Activated CD8-positive, alpha-beta memory T cell treated with anti-CD3 and anti-CD28 coated beads, Interleukin-2, amount 50 U/mL, for 4 hours (primary cell): ENCODE measurements at places on chromosomes 2 and 18.

- no peak for DNase-seq
Measured at GRCh38 chr2:231554748-231555545, 24.7 kb upstream of the NMUR1 start.

- no peak for DNase-seq
Measured at GRCh38 chr18:9925369-9925768, 11.6 kb downstream of the VAPA start.

DNA sequence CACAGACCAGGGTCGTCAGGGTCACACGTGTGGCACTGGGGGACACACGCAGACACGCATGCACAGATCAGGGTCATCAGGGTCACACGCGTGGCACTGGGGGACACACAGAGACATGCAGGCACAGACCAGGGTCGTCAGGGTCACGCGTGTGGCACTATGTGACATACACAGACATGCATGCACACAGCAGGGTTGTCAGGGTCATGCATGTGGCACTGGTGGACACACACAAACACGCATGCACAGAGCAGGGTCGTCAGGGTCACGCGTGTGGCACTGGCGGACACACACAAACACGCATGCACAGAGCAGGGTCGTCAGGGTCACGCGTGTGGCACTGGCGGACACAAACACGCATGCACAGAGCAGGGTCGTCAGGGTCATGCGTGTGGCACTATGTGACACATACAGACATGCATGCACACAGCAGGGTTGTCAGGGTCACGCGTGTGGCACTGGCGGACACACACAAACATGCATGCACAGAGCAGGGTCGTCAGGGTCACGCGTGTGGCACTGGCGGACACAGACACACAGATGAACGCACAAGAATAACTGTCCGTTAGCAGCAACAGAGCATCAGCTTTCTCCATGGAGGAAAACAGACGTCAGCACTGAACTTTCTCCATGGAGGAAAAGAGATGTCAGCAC lies 34.9 kb downstream of the HDAC4 start:
- DNase-seq: no peak

DNA sequence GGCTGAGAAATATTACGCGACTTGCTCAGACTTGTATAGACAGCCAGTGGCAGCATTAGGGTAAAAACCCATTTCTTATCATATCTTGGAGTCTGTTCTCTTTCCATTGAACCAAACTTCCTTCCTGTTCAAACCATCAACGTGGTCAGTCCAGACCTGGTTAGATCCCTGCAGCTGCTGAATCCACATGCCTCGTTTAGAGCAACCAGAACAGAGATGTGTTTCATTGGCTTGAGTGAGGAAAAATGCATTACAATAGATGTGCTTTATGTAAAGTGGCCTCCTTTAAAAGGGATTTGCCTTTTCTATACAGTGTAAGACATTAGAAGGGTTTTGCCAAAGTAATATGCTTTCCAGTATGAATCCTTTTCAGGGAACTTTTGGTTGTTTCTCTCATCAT lies 232.4 kb downstream of the MEIS1 start:
- DNase-seq: no peak

DNA sequence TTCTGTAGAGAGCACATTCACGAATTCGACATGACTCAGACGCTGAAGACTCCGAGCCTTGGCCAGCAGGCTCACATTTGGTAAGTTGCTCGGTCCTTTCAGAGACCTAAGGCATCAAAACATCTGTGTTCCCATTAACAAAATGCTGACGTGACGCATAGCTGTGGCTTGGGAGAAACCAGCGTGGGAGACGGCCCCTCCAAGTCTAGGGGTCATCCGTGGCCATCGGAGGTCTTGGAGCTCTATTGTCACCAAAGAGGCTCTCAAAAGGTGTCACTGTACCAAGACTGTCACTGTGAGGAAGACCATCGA lies 14.9 kb downstream of the FBLN7 start:
- DNase-seq: no peak

DNA sequence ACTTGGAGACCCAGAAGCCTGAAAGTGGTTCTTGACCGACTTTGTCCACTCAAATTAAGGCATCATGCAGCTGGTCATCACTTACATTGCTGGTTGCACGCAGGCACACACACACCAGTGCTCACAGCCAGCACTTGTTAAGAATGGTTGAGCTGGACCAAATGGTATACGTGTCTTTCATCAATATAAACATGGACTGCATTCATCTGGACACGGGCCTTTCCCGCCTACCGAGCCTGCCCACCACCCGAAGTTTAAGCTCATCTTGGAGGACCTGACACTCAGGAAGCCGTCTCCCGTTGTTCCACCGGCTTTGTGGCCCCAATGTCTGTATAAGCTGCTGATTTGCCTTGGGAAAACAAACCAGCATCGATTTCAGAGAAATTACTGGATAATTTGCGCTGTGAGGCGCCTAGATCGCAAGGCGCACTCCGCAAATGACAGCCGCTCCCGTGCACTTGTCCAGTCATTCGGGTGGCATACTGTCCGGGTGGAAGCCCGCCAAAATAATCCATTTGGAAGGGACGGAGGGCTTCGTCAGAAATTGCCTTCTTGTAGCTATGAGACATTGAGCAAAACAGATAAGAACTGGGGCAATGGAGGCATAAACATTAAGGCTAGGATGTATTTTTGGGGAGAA lies 40.1 kb upstream of the AKAIN1 start:
- no peak for DNase-seq

DNA sequence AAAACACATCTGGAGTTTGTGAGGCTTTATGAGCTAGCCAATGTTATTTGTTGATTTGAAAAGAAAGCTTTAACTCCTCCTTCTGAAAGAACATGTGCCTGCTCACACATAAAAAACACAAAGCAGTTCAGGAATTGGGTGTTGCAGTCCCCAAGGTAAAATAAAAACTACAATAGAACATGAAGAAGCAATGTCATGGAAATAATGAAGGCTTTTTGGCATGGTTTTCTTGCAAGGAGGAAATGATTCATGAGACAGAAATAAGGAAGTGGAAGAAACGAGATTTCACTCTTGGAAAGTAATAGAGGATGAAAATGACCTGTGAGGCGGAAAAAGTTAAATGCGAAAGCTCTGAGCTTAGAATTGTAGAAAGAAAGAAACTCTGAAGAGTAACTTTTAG lies 81.1 kb downstream of the TRIB2 start:
- DNase-seq: no peak

DNA sequence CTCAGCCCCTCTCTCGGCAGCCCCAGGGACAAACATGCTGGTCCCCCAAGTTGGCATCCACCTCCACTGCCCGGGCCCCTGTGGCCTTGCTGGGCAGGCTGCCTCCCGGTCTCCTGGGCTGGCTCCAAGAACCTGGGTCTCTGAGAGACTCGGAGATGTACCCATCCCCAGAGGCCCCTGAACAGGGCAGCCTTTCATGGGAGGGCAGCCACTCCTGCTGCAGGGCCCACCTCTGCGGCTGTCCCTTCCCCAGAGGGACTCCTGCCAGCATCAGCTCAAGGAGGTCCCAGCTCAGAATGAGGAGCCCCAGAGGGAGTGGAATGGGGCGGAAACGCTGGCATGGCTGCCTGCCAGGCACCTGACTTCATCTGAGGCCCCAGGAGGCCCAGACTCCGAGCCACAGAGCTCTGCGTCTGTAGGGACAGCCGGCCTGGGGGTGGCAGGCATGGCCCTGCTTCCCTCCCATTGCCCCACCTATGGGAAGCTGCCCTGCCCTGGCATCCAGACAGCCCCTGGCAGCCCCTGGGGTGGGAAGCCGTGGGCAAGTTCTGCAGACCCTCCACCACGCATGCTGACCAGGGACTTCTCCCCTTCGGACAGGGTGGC lies 857 bp upstream of the CROCC2 start:
- no peak for DNase-seq

- DNase-seq: no peak
Measured at GRCh38 chr2:16035747-16036745, 95.7 kb downstream of the MYCN start.

DNA sequence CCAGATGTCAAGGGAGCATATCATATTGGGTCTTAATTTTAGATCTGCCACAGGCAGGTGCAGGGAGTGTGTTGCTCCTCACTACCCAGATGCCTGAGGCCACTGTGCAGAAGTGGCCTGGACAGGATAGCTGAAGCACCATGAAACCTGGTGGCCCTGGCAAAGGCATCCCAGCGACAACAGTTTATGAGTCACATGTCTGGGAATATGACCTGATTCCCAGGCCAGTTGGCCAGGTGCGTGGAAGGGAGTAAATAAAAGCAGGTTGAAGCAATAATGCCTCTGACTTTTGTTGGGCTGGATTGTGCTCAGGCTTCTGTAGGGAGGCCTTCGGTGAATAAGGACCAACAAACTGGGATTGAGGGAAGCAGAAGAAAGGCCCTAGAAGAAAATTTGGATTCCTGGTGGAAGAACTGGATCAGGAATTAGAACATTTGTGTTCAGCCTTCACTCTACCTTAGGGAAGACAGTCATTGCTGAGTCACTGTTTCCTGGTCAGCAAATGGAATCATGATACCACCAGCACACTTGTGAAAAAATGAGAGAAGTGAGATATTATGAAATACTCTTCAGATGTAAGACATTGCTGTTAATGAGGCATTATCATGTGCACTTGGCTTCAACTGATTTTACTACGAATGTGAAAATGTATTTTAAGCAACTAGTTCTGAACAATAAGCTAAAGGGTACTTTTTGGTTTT lies 78.4 kb upstream of the ZNF516 start:
- no peak for DNase-seq

DNA sequence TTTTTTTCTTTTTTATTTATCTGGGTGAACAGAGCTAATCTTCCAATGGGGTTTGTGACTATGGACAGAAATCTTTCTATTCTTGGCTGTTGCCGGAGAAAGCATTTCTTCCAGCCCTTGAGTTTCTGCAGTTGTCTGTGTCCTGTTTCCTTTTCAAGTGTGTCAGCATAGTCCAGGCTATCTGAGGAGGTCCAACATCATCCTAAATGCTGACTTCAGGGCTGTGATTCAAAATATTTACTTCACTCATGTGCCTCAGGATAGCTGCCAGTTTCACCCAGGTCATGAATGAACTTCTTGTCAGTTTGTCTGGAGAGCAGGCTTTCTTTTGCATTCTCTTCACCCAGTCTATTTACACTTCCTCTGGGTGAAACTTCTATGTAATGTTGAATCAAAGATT lies 27.9 kb downstream of the ITGAV start:
- DNase-seq: no peak
